Stimulated activated CD4-positive, alpha-beta T cell treated with anti-CD3 and anti-CD28 coated beads, Interleukin-4, amount 100 ng/mL, for 48 hours (primary cell): ENCODE measurements at places on chromosomes 4 and X.

GRCh38 chr4:182434720-182435119 is 191.5 kb downstream of the TENM3 start:
- no peak for DNase-seq

GRCh38 chr4:112854420-112854819 is 195.0 kb upstream of the ANK2 start:
- no peak for DNase-seq

DNA sequence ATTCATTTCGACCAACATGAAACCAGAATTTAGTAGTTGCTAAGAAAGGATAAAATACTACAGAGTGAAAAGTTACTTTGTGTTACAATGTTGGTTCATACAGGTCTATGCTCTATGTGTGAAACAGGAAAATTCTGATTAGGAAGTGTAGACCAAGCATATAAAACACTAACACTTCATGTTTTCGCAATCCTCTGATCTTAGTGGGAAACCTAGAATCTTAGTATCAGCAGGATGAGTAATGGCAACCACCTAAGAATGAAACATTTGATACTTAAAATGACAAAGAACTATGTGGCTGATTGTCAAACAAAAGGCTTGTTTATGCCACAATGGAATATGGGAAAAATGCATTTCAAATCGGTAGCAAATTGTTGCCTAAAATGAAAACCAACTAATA is 116.1 kb downstream of the AMMECR1 start:
- no peak for DNase-seq

DNA sequence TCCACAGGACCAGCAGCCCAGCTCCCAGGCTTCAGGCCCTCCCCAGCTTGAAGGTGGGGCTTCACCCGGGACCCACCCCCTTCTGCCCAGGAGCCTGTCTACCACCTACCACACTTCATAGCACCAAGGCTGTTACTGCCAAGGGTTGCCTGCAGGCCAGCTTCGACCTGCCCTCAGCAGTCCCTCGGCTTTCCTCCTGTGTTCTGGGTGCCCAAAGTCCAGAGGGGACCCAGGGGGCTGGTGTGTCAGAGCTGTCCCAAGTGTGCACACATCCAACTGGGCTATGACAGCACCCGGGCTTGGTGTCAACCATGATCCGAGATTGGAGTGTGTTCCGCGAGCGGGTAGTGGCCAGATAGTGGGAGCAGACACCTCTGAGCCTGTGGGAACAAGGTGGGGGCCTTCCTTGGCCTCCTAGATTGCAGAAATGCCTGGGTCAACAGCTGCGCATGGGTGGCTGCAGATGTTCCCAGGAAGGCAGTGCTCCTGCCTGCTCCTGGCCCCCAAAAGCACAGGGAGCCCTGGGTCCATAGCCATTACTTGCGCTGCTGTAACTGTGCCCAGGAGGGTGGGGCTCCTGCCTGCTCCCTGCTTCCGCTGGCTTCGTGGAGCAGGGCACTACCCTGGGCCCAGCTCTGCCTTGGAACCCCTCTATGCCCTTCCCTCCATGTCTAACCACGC is 16.8 kb downstream of the SULT1B1 start:
- DNase-seq, result no peak

DNA sequence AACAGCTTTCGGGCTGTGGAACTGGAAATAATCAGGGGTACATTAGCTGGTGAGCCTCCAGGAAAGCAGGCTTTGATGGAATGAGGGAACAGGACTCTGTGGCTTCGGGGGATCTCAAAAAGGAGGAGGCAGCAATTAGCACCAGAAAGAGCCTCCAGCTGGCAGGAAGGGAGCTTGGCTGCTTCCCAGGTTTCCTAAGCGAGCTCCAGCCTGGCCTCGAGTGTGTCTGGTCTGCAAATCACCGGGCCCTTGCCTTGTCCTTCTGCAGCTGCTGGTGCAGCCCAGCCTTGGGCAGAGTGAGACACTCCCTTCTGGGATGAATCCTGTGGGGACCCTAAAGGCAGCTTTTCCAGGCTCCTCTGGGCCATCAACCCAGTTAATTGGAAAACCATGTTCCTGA is 10.7 kb upstream of the PDHA1 start:
- DNase-seq, result no peak

GRCh38 chrX:96721354-96721753 is 36.7 kb downstream of the DIAPH2 start:
- no peak for DNase-seq

DNA sequence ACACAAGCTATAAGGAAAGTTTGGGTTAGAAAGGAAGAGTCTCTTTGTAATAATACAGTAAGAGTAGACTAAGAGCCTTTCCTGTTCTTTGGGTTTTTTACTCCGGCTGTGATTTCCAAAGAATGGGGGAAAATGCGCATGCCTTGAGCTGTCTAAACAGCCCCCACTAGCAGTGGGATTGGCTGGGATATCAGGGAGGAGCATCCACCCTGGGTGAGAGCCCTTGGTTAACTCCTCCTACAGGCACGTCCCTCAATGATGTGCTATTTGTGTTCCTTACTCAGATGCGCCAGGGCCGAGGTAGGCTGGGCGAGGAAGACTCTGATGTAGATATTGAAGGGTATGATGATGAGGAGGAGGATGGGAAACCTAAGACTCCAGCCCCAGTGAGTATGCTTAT is 74.0 kb upstream of the OGT start:
- no peak for DNase-seq

GRCh38 chr4:7193030-7193958 is 956 bp downstream of the SORCS2 start:
- no peak for DNase-seq
